Ecto neural progenitor cell (in vitro differentiated cells): ENCODE measurements at places on chromosomes 4 and X.

- DNase-seq: peak; percentile 83
Observed at GRCh38 chr4:25993395-25994185, 79.6 kb downstream of the SMIM20 start.

DNA sequence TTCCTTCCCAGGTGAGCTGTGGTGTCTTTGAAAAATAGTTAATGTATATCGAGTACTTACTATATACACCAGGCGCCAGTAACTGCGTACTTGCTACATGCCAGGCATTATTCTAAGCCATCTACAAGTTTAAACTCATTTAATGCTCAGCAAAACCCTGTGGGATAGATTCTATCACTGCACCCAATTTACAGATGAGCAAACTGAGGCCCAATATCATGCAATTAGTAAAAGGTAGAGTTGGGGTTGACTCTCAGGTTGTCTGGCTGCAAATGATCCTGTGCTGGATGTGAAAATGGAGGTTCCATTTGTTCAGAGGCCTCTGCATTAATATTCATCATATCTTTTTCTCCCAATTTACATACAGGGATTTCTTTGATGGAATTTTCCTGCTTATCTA, 17.6 kb downstream of the NKX3-2 start:
- DNase-seq: no peak

GRCh38 chrX:121639781-121640180, 592.4 kb downstream of the GLUD2 start:
- no peak for DNase-seq

GRCh38 chr4:184477201-184477999, 3.0 kb upstream of the IRF2 start:
- no peak for DNase-seq

- DNase-seq: no peak
Observed at GRCh38 chr4:113636438-113636818, 125.1 kb downstream of the CAMK2D start.

- no peak for DNase-seq
Observed at GRCh38 chr4:158912390-158912789, 143.6 kb downstream of the FNIP2 start.

GRCh38 chrX:136204571-136204970, 46.6 kb downstream of the MAP7D3 start:
- DNase-seq: no peak

GRCh38 chr4:83855044-83855443, 319.1 kb downstream of the GPAT3 start:
- DNase-seq: no peak

DNA sequence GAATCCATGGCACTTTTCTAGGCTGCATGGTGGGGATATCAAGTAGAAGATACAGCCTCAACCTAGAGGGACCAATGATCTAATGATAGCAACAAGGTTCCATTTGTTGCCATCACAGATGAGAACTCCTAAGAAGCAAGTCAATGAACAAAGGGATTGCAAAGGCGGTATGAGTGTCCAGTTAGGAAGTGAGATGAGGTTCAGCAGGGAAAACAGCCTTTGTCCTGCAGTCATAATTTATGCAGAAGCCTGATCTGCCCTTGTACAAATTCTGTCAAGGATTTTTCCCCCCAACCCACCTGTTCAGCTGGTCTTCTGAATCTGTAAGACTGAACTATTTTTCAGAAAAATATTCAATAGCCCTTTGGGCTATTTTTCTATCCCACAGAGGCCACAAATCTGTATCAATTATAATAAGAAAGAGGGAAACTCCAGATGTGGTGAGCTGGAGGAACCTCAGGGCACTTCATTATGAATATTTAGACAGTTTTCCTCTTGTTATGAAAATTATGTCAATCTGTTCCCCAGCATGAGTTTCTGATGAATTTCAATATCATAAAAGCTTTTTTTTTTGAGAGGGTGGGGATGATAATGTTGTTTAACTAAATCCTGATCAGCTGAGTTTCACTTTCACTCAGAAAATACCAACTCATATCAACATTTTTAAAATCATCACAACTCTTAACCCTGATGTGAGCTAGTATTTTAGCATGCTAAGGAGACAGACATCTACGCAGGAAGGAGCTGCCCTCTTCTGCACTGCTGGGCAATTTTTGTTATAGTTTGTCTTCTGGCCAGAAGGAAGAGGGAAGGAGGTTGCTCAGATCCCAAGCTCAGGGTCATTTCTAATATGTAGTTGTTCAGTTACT, 127.2 kb upstream of the MAP3K15 start:
- DNase-seq: no peak
